ENCODE measurements at places on chromosomes 5 and 9. TPM values are rescaled to one million over a fixed set of nuclear protein-coding genes. Genes with fewer than 3 reads are reported as not detected.

GRCh38 chr9:20125727-20126126 is 336.9 kb upstream of the SLC24A2 start:
- DNase-seq, result no peak

DNA sequence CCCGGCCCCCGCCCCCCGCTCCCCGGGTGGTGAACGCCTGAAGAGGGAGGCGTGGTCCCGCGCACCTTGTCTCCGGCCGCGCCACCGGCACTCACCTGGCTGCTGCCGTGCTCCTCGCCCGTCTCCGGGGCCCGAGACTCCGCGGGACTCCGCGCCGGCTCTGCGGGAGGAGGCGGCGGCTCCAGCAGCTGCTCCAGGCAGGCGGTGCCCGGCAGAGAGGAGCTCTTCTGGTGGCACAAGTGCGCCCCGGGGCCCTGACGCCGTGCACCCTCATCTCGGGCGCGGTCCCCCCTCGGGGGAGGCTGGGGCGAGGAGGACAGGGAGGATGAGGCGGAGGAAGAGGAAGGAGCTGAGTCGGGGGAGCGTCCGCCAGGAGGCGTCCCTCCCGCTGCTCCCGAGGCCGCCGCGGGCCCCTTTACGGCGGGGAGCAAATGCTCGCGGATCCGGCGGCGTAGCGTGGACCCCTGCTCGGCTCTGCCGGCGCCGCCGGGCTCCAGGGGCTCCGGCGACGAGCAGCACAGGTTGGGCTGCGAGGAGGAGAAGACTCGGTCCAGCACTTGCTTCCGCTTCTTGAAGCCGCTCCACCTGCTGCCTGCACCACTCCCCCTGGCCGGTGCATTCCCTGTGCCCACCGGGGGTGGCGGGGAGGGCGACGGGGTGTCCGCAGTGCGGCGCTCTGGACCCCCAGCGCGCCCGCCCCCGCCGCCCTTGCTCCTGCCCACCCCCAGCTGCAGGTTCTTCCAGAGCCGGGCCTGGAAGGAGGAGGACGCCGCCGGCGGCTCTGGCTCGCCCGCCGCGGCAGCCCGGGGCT is 928 bp downstream of the MCTP1 start:
- DNase-seq, result no peak

GRCh38 chr9:75130621-75131230 is 42.4 kb downstream of the OSTF1 start:
- DNase-seq, result no peak

- DNase-seq, result no peak
Measured at GRCh38 chr5:142281008-142281367, 43.8 kb downstream of the SPRY4 start.

- DNase-seq, result no peak
Measured at GRCh38 chr5:2894316-2894715, 142.8 kb upstream of the IRX2 start.

DNA sequence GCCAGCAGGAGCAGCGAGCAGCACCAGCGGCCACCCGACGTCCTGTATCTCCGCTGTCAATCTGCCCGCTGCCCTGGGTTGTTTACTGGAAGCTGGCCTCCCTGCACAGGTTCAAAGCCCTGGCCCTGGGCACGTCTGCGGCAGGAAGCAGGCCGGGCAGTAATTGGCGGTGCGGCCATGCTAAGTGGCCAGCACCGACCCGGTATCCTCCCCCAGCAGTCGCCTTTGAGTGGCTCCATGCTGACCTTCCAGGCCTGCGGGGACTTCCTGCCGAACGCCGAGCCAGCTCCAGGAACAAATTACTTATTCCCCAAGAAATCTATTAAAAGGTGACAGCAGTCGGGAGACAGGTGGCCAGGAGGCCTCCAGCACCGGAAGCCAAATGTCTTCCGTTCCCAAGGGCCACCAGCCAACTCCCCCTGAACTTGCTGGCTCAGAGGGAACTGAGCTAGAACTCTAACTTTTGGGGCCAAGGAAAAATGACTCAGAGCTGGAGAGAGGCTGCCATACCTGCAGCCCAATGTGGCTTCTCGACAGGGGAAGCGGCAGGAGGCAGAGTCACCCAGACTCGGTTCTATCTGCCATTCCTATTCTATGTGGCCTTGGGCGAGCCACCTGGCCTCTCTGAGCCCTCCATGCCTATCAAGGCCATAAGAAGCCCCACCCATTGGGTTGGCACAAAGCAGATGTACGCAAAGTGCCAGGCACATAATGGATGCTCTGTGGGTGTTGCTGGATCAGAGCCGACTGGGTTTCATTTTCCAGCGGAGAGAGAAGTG is 13.7 kb upstream of the PSMB7 start:
- no peak for DNase-seq

DNA sequence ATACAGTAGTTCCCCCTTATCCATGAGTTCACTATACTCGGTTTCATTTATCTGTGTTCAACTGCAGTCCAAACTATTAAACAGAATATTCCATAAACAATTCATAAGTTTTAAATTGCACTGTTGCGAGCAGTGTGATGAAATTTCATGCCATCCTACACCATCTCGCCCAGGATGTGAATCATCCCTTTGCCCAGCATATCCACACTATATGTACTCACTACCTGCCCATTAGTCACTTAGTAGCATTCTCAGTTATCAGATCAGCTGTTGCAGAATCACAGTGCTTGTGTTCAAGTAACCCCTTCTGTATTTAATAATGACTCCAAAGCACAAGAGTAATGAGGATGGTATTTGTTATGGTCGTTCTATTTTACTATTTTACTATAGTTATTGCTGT is 51.5 kb downstream of the SHOC1 start:
- DNase-seq, result no peak

- no peak for DNase-seq
Measured at GRCh38 chr9:24614070-24614469, 68.4 kb upstream of the IZUMO3 start.

DNA sequence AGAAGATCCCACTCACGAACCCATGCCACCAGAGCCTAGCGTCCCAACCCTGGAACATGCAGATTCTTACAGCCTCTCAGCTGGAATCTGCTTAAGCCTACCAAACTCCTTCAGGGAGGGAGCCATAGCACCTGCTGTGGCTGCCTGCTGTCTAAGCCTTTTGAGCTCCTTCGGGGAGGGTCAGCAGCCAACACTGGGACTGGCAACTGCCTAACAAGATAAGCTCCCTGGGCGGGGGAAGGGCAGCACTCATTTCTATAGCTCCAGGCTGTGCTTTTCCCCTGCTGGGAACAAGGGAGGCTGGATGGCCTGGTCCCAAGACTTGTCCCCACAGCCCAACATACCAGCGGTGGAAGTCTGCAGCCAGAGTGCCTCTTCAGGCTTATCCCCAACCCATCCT is 199.1 kb upstream of the OR13F1 start:
- DNase-seq, result no peak

- no peak for DNase-seq
Measured at GRCh38 chr5:97400537-97400936, 217.5 kb upstream of the RIOK2 start.

- DNase-seq, result no peak
Measured at GRCh38 chr5:96294884-96295202, 138.2 kb downstream of the PCSK1 start.

DNA sequence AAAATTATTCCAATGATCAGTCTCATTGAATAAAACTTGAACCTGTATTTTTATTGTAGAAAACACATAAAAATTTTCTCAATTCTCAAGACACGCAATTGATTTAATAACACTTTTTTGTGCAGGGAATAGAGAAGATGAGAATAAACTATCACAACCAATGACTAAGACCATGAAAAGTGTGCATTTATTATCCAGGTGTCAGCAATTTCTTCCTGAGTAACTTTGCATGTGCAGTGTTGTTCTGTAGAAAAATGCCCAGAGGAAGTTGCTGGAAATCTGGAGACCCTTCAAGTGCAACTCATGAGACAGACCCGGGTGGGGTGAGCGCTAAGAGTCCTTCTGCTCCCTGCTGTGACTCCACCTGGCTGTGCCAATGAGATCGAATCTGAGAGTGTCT is 405.7 kb downstream of the SEMA5A start:
- DNase-seq, result no peak

GRCh38 chr9:96413302-96414221 is 4.6 kb downstream of the ZNF367 start:
- no peak for DNase-seq

DNA sequence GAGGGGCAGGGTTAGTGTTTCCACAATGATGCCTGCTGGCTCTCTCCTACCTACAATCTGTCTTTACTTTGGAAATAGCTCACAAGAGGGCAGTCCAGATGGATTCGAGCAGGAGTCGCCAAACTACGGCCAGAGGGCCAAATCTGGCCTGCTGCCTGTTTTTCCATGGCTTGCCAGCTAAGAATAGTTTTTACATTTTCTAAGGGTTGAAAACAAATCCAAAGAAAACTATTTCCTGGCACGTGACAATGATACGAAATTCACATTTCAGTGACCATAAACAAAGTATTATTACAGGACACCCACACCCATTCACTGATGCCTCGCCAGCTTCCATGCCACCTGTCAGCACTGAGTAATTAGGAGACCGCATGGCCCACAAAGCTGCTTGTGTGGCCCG is 162.9 kb upstream of the WWC1 start:
- no peak for DNase-seq

DNA sequence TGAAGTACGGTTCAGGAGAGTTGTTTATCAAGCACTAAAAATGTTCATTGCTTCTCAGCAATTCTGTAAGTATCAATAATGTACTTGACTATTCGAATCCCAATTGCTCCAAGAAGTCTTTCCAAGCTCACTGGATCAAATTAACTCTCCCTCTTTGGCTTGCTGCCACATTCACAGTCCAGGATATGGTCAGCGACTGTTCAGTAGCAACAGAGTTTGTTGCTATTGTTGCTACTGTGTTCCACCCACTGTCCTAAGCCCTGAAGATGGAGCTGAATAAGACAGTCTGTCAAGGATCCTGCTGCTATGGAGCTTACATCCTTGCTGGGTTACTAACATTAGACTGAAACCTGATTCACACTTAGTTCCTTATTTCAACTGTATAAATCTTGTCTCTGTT is 110.8 kb downstream of the FGF10 start:
- DNase-seq, result no peak

DNA sequence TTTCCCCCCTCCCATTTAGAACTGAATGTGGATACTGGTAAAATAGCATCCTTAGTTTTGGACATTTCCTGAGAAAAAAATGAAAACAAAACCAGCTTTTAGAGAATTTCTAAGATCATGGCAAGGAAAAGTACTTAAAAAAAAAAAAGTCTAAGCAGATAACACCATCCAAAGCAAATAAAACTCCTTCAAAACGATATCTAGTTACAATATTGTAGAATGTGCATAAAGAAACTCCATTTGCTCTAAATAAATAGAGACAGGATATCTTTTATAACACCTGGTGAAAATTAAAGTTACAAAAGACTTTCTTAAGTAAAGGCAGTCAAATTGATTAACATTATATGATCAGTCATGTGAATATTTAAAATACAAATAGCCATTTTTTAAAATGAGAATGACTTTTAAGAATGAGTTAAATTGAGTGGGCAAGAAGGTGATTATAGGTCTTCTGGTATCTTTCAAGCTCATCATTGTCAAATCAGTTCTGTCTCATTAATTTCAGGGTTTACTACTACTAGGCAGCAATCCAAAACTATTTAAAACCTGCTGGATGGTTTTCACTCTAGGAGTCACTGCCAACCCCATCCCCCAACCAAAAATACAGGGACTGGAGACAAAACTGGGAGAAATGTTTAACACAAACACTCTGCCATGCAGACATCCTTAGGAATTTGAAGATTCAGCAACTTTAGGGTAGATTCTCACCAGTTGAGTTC is 382.6 kb downstream of the ADGRV1 start:
- no peak for DNase-seq

DNA sequence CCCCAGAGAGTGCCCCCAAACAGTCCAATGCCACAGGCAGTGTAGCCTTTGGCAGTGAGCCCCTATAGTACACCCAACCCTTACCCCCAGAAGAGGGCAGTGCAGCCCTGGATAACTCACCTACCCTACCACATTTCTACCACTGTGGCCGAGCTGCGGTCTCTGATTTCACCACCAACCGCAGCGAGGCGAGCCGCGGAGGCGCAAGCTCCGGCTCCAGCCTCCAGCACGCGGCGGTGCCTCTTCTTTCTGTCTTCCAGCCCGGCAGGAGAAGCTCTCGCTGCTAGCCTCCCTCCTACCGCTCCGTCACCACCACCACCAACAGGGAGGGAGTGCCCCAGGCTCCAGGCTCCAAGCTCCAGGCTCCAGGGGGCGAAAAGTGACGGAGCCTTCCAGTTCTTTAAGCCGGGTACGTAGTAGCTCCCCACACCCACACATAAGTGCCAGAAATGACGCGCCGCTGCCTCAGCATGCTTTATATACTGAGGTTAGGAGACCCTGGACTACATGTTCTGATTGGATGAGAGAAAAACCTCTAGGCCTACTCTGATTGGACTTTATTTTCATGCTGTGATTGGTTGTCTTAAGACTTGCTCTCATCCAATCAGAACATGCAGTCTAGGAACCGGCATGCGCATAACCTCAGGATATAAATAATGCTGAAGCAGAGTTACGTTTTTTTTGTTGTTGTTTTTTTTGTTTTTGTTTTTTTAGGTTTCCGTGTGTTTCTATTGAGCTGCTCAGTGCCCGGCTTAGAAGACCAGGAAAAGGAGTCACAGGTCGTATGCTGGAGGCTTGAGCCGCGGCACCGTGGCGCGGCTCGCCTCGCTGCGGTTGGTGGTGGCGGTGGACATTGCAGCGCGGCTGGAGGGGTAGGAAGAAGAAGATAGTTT is at the start of gene PCAT7:
Gene PCAT7, plus strand, starts transcription at position 645 of the 893 bp plus-strand sequence.
- DNase-seq, result no peak

DNA sequence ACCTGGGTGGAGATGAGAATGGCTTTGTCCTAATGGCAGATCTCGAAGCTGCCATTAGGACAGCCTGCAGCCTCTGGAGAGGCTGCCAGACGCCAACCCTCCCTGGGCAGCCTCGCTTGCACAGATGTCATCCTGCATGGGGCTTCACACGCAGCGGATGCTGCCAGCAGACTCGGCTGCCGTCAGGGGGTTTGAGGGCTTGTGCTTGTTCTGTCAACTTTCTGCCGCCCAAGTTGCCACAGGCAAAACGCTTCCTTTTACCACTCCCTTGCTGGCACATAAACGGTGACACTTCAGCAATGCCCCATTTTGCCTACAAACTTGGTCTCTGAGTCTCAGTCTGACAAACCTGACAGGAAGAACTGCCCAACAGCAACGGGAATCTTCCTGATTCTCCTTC is 24.7 kb downstream of the DAP start:
- no peak for DNase-seq

Gene TIMD4
- total RNA-seq, result not detected

Gene SLC45A2
- total RNA-seq, result not detected

Gene PCDH12
- total RNA-seq, result 7.0 TPM

Gene PIP5K1B
- total RNA-seq, result 2.0 TPM

Gene EXD3
- 48.1 TPM for total RNA-seq

Gene FOXD4L4
- not detected for total RNA-seq

Gene HOMER1
- 8.7 TPM for total RNA-seq

Gene PCDHB11
- 9.9 TPM for total RNA-seq

Gene CARTPT
- not detected for total RNA-seq

Gene DIRAS2
- total RNA-seq, result 5.8 TPM

Gene CDH10
- total RNA-seq, result 0.13 TPM

Gene GRM6
- total RNA-seq, result not detected

Gene AK1
- total RNA-seq, result 61.0 TPM

Gene ADGRV1
- 1.7 TPM for total RNA-seq
